ENCODE measurements at places on chromosomes 5 and 9. TPM values are rescaled to one million over a fixed set of nuclear protein-coding genes. Genes with fewer than 3 reads are reported as not detected.

DNA sequence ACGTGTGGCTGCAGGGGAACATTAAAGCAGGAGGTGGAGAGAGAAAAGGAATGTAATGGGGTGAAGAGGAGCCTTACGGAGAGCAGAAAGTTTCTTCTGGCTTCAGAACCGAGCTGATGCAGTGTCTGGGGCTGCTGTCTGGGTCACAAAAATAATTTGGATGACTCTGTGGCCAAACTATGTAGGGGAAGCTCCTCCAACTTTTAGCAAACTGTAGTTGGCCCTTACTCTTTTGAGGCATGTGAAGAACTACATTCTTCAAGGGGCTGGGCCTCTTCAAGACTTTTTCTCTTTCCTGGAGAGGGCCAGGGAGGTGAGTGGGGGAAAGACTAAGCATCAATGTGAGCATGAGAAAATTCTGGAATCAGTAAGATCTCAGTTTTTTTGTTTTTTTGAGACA is 31.9 kb upstream of the SPARC start:
- DNase-seq = no peak

The KLHL9 gene
- total RNA-seq = 14.5 TPM

GRCh38 chr9:126443144-126443543 is 116.5 kb downstream of the MVB12B start:
- no peak for DNase-seq

DNA sequence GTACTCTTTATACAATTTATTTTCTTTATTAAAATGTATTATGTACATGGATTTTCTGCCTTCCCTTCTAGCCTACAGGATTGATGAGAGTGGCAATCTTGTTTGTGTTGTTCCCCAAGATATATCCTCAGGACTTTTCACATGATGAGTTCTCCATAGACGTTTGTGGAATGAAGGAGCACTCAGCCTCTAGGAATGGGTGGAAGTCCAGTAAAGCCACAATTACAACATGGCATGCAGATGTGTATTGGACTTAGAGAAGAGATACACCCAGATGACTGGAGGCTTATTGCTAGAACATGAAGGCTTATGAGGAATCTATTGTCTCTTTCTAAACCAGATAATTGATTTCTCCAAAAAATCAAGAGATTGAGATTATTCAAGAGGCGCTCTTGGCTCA is 8.2 kb upstream of the DOCK2 start:
- DNase-seq = no peak

The FBXO38 gene
- 64.5 TPM for total RNA-seq

The CDKN2B-AS1 gene
- 2.3 TPM for total RNA-seq

Data from mammary epithelial cell (primary cell).